ENCODE measurements at places on chromosomes 6 and 20.

DNA sequence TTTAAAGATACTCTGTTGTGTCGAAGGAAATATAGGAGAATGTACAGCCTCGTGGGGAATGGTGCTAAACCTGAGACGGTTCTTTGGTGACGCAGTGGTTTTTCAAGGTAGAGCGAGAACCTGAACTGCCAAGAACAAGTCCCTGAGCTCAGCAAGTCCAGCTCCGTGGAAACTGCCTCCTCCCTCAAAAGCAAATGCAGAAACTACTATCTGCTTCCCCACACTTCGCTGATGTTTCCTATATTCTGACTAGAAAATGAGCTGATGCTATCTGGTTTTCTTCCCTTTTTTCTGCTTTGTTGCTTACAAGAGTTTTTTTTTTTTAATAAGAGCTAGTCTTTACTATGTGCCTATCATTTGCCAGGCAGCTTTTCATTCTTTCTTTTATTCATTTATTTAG, 85.3 kb upstream of the LY86 start:
- DNase-seq, result no peak

DNA sequence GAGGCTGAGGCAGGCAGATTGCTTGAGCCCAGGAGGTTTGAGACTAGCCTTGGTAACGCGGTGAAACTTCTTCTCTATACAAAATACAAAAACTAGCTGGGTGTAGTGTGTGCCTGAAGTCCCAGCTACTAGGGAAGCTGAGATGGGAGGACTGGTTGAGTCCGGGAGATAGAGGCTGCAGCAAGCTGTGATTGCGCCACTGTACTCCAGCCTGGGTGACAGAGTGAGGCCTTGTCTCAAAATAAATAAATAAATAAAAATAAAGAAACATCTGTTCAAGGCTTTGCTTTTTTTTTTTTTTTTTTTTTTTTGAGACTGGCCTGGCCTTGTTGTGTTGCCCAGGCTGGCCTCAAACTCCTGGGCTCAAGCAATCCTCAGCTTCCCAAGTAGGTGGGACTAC, 23.7 kb upstream of the SLC23A2 start:
- DNase-seq, result no peak

DNA sequence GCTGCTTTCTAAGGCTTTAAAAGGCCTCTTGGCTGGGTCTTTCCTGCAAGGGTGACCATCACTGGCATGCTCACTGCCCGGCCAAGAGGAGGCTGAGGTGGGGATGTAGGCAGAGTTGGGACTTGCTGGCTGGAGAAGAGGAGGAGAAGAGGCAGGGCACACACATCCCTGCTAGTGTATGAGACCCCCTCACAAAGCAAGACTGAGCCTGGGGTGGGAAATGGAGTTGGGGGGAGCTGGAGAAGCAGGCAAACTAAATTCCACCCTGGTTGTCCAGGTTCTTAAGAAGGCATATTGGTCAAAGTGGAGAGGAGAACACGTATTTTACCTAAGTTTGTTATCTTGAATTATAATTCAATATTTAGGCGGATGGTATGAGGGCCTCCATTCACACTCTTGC, 1.7 kb upstream of the KIZ start:
- DNase-seq, result no peak

- DNase-seq, result no peak
Measured at GRCh38 chr6:100022847-100023246, 28.8 kb upstream of the MCHR2 start.

GRCh38 chr20:45350217-45350616, 2.0 kb upstream of the SDC4 start:
- DNase-seq, result no peak

DNA sequence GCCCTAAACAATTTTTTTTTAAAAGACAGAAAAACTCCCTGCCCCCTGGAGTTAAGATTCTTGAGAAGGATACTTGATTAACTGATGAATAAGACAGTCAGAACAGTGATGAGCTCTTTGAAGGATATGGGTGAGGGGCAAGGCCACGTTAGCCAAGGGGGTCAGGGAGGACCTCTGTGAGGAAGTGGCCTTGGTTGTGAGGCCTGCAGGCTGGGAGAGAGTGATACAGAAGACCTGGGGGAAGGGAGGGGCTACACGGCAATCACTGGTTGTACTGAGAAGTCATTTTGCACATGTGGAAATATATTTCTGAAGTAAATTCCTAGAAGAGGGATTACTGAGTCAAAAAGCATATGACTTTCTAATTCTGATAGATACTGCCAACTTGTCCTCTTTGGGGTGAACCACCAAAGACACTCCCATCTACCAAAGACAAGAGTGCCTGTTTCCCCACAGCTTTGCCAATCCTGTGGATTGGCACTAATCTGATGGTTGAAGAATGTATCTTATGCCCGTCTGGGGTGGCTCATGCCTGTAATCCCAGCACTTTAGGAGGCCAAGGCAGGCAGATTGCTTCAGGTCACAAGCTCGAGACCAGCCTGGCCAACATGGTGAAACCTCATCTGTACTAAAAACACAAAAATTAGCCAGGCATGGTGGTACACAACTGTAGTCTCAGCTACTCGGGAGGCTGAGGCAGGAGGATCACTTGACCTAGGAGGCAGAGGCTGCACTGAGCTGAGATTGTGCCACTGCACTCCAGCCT, 22.3 kb upstream of the BCAS4 start:
- DNase-seq, result no peak

- DNase-seq, result no peak
Measured at GRCh38 chr6:35049156-35049735, 91.9 kb downstream of the TCP11 start.

GRCh38 chr20:19314621-19315020, 102.2 kb downstream of the SLC24A3 start:
- no peak for DNase-seq

DNA sequence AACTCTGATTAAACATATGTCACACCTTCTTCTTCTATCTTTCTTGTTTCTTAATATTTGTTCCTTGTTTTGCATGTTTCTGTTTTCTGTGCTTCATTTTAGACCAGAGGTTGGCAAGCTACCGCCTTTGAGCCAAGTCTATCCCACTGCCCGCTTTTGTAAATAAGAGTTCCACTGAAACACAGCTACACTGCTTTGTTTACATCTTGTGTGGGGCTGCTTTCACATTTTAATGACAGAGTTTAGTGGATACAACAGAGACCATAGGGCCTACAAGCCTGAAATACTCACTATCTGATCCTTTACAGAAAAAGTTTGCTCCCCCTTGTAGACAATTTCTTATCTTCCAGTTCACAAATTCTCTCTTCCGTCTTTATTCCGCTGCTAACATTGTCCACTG, 109.4 kb upstream of the SPACA1 start:
- no peak for DNase-seq

GRCh38 chr20:6122873-6123648, at the start of gene FERMT1:
FERMT1 (minus strand) TSS chr20:6123030; CDS start chr20:6119554, 3,476 bp downstream.
- DNase-seq, result no peak

- no peak for DNase-seq
Measured at GRCh38 chr6:32096087-32096393, 13.1 kb downstream of the TNXB start.

GRCh38 chr6:151537556-151537955, 43.7 kb downstream of the CCDC170 start:
- no peak for DNase-seq

DNA sequence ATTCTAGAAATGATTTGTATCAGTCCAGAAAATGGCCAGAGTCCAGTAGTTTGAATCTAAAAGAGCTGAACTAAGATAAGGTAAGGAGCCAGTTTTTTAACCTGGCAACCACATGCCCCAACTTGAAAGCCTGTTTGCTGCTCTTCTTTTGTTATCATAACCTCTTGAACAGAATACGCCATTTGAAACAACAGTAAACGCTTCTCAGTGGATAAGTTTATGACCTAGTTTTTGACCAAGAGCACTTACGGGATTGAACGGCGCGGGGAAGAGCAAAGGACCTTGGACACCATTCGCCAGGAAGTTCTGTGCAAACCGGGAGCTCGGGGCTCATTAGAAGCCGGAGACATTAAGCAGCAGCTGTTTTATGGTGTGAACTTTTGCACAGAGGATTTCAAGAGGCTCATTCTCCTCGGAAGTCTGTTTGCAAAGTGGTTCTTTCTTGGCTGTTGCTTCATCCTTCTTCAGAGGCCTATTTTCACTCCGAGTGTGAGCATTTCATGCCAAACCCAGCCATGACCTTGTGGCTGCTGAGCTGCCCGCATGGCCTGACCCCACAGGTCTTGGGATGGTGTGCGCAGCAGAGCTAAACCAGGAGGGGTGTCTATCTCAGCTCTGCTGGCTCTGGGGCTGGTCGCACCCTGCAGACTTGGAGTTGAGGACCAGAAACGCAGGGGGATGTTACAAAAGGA, 215.1 kb downstream of the SOX4 start:
- DNase-seq, result no peak

DNA sequence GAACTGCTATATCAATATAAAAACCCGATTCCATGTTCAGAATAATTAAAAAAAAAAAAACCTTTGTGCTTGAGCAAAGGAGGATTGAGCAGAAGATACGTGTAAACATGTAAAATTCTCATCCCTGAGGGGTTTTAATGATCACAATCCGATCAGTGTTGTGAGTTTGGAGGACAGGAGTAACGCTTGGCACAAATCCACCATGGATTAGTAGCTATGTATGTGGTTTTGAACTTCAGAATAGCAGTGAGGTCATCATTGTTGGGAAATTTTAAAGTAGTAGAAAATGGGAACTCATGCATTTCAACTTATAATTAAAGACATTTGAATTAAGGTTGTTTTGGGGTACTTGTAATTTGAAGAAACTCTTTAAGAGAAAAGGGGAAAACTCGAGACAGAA, 203.2 kb downstream of the RPS12 start:
- DNase-seq, result no peak

DNA sequence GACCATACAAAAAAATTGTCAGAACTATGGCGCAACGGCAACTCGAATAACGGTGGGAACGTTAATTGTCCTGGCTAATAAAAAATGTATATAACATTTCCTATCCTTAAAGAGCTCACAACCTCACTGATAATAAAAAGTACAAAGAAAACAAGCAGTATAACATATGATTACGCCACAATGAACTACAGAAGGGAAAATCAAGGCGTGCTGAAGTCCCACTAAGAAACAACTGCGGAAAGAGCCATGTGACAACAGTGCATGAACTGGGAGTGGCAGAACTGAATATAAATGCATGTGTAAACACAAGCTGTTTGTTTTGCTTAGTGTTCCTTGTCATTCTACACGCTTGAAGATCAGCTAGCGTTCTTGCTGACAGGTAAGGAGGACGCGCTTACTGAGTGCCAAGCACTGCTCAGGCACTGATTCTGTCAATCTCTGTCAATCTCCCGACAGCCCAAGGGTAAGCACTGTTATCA, 466 bp upstream of the PSMB1 start:
- no peak for DNase-seq

GRCh38 chr20:325889-326644, 715 bp downstream of the SOX12 start:
- peak; percentile 61 for DNase-seq

GRCh38 chr6:150676344-150676743, 76.7 kb downstream of the PLEKHG1 start:
- no peak for DNase-seq

DNA sequence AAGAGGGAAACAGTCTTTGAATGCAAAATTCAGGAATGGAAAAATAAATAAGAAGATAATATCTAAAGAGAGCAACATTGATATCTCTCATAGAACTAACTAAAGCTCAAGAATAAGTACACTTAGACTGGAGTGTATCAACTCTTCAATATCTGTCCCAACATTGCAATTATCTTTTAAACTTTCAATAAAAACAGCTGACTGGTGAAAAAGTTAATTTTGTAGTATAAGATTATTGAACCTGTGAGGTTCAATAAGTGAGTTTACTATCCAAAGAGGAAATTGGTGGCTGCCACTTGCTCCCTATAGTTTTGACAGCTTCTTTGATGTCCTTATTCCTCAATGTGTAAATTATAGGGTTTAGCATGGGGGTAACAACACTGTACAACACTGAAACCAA, 13.7 kb downstream of the OR5V1 start:
- no peak for DNase-seq

GRCh38 chr6:113709936-113710509, 147.1 kb upstream of the MARCKS start:
- no peak for DNase-seq

DNA sequence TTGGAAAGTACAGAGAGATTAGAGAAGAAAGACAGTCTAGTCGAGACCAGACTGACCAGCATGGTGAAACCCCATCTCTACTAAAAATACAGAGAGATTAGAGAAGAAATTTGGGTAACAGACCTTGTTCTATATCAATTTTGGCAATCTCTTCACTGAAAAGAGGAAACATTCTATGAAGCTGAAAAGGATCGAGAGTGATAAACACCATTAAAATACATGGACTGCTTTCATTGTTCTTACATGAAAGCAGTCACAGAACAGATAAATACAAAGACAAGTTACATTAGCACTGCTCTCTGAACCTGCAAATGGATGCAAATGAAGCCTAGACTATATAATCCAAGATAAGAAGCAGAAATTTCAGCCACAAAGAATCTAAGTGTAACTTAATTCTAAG, 8.4 kb upstream of the OPRM1 start:
- no peak for DNase-seq

GRCh38 chr20:20018366-20018765, 1.2 kb downstream of the NAA20 start:
- no peak for DNase-seq

DNA sequence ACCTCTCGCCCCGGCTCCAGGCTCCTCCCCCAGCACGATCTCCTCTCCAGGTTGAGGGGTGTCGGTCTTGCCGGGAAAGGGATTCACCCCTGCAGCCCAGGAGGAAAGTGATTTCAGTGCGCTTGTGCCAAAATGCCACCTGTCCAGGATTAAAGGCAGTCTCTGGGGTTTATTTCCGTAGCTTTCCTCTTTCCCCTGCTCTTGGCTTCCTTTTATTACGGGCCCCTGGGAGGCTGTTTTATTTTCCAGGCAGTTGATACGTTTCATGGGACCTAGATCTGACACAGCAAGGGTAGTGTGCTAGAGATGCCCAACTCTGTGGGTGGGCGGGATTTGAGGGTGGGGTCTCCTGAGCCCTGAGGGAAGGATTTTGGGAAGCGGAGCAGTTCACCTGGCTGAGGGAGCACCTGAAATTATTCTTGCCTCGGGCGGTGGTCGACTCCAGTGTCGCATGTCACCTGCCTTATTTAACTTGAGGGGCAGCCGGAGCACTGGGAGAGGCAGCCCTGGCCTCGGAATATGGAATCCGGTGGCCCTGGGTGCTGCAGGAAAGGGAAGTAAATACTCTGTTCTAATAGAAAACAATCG, 9.5 kb upstream of the NKX2-2 start:
- no peak for DNase-seq

DNA sequence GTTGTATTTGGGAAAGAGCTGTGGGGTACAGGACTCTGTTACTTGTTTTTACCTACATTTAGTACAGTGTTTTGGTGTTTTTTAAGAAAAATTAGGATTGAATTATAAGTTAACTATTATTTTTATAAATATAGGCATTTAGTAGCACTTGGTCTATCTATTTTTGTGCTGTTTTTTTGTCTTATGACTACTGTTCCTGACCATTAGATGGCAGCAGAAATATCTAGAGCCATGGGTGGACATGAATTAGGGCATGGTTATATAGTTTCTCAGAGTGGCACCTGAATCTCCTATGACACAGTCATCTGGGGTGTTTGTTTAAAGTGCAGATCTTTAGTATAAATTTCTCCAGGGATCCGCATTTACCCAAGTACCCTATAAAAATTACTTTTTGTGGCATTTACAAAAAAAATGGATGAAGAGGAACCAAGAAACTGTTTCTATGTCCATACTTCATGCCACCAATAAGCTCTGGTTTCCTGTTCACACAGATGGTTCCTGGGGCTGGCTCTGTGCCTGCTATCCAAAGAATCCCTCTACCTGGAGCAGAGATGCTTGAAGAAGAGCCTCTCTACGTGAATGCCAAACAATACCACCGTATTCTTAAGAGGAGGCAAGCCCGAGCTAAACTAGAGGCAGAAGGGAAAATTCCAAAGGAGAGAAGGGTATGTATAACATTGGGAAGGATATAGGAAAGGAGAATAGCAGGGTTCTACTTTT, 19.8 kb downstream of the NFYA start:
- DNase-seq, result no peak
